ENCODE measurements at places on chromosomes 12 and 14.

DNA sequence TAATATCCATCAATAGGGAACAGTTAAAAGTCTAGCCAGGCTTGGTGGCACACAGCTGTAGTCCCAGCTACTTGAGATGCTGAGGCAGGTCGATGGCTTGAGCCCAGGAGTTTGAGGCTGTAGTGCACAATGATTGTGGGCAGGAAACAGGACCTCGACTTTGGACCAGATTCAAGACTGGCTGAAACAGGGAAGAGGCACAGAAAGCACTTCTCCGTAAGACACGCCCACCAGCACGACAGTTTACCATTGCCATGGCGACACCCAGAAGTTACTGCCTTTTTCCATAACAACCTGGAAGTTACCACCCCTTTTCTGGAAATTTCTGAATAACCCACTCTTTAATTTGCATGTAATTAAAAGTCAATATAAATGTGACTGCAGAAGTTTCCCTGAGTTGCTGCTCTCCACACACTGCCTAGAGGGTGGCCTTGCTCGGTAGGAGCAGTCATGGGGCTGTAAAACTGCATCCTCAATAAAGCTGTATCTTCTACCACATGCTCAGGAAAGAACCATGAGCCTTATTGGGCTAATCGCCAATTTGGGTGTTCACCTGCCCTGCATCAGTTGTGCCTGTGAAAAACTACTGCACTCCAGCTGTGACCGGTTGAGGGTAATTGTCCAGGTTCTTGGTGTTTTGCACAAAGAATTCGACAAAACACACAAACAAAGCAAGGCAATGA, 4.6 kb upstream of the LRRC23 start:
- DNase-seq: peak; percentile 20

DNA sequence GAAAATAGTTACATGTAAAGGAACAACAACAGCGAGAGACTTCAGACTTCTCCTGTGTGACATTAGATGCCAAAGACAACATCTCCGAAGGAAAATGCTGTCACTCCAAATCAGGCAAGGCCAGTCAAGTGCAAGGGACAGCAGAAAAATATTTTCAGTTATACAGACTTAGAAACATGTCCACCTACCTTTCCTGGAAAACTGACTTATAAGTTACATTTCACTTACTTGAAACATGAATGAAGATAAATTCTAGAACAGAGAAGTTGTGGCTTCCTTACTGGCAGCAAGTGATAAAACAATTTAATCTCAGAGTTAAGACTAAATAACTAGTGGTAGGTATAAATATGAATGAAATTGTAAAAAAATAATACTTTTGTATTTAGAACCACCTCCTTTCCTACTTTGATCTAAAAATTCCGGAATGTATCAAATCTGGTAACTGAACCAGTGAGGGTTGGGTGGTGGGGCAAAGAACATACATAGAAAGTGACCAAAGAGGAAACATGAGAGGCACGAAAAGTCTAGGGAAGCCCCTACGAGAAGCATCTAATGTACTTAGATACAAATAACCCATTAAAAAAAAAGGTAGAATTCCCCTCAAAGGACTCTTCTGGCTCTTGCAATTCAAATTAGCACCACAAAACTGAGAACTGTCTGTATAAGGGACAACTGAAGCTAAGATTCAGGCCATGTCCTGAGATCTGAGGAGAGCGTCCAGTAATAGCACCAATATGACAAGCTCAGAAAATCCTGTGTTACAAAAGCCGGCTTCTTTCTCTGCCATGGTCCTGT, 21.2 kb downstream of the MTHFD1 start:
- DNase-seq: no peak

DNA sequence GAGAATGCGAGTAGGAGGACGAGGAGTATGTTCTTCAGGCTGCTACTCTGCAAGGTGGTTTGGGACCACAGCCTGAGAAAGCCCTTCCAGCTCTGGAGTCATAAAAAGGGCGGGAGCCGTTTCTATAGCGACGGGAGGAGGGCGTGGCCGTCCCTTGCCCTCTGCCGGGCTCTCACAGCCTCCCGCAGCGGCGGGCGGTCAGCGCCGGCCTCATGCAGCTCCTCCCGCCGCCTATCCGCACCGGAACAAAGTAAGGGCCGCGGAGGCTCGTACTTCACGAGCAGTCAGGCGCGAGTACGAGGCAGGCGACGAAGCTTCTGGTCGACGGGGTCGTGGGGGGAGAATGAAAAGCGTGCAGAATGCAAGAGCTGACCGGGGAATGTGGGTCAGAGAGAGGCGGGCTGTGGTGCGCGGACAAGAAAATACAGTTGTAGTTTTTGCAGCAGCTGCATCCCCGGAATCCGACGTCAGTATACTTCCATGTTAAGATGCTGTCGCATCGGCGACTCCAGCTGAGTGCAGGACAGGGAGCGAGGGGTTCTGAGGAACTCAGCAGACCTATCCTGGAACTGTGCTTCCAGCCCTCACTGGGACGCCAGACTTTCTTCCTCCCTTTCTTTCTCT, at the start of gene DYRK4:
DYRK4 (plus strand) TSS at position 175 of the 624 bp plus-strand sequence; CDS start at position 213, 38 bp downstream.
- peak; percentile 40 for DNase-seq

DNA sequence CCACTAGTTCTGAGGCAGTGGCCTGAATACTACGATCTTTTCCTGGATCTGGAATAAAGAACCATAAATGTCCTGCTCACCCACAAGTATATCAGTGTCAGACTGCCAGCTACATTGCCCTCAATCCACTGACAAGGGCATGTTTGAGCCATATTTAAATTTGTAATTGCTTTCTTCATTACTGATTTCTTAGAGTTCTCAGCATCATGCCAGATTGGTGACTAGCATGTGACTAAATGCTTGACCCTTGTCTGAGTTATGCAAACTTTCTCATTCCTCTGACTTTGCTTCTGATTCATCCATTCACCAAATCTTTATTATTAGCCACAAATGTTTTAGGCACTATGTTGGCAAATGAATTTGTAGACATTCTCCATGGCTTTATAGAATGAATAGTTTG, 143.6 kb upstream of the SLC16A7 start:
- DNase-seq: no peak

GRCh38 chr12:26341491-26341890, 146.1 kb downstream of the SSPN start:
- DNase-seq: no peak

- no peak for DNase-seq
Measured at GRCh38 chr12:81263072-81263471, 185.2 kb downstream of the ACSS3 start.

DNA sequence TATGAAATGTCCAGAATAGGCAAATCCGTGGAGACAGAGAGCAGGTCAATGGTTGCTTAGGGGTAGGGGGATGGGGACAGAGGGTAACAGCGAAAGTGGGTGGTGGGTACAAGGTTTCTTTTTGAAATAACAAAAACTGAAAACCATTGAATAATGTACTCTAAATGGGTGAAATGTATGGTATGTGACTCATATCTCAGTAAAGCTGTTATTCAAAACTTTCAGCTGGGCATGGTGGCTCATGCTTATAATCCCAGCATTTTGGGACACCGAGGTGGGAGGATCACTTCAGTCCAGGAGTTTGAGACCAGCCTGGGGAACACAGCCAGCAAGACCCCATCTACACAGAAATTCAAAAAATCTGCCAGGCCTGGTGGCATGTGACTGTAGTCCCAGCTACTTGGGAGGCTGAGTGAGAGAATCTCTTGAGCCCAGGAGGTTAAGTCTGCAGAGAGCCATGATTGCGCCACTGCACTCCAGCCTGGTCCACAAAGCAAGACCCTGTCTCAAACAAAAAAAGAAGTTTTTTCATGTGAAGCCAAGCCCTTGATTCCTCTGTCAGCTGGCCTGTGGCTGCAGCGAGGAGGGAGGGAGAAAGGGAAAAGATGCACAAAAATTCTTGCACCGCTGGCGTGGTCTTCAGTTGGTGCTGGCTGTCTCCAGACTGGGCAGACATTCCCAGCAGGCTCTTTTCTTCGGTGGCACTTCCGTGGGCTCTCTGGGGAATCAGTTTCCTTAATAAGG, 248.2 kb downstream of the SLC41A2 start:
- DNase-seq: no peak

DNA sequence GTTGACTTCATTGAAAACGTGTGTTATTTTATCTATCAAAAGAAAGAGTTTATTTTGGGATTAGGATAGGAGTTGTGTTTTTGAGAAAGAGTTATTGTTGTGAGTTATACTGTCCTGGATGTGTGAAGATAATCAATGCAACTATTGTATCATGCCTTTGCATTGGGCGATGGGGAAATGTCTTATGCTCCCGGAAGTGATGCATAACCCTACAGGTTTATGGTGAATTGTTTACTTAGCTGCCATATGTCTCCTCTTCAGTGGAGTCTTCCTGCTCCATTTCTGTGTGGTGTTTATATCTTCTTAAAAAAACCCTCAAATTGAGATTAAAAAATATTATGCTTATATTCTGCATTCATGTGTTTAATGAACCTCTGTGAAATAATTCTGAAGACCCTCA, 6.5 kb downstream of the PDE3A start:
- no peak for DNase-seq

- DNase-seq: no peak
Measured at GRCh38 chr12:26845984-26846383, 13.0 kb upstream of the ITPR2 start.

DNA sequence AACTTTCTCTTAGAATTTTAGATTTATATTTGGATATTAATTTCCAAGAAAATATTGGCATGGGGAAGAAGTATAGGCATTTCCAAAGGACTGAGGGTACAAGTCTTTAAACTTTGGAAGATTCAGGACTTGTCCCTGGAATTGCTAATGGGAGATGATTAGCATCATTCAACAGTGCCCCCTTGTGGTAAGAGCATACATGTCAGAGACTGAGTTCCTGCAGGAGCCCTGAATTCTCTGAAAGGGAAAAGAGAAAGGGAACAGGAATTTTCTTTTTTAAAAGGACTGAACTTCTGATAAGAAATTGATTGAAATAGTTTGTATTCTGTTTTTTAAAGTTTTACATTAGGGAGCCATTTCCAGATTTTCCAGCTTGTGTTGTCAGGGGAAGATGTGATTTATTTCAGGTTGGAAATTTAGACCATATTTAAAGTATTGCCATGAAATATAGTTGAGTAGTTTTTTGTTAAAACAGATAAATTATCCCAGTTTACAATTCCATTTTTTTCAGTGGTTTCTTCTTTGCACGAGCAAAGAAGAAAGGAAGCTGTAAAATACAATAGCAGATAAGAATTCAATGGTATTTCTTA, 44.0 kb upstream of the REP15 start:
- peak; percentile 16 for DNase-seq

DNA sequence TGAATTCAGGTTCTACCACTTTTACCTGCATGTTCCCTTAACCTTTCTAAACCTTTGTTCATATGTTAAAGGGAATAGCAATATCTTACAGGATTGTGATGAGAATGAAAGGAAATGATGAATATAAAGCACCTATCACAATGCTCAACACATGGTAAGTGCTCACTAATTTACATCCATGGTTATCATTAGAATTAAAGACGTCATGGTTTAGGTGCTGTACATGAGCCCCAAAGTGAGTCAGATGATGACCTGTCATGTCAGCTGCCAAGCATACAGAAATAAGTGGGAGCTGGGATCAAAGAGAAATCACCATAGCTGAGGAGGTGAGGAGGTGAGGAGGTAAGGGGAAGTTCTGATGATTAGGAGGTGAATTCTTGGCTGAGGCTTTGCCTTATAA, 135.9 kb upstream of the ATP2B1 start:
- DNase-seq: no peak

GRCh38 chr14:85441909-85442643, 87.9 kb upstream of the FLRT2 start:
- DNase-seq: no peak

GRCh38 chr14:63761351-63762117, 33.7 kb upstream of the SGPP1 start:
- no peak for DNase-seq

GRCh38 chr12:37565112-37565511, 751.5 kb upstream of the ALG10B start:
- no peak for DNase-seq
